ENCODE measurements at places on chromosomes 16 and 17. TPM values are rescaled to one million over a fixed set of nuclear protein-coding genes. Genes with fewer than 3 reads are reported as not detected.

The KRT36 gene
- total RNA-seq: not detected

The SKAP1 gene
- total RNA-seq: 0.70 TPM

The CDYL2 gene
- total RNA-seq: 2.9 TPM

The SHISA9 gene
- 0.24 TPM for total RNA-seq

The NPIPB6 gene
- total RNA-seq: 0.48 TPM

The RASD1 gene
- total RNA-seq: 39.8 TPM

The KRT25 gene
- not detected for total RNA-seq

The ITGAL gene
- total RNA-seq: 1.5 TPM

The C17orf67 gene
- 1.1 TPM for total RNA-seq

The LPCAT2 gene
- 9.6 TPM for total RNA-seq

The BMERB1 gene
- 71.8 TPM for total RNA-seq

The KCNJ2 gene
- 47.1 TPM for total RNA-seq

The DEXI gene
- total RNA-seq: 112 TPM

The NPIPA3 gene
- total RNA-seq: 0.65 TPM

The CD300H gene
- total RNA-seq: not detected

The HOXB7 gene
- 0.22 TPM for total RNA-seq

The TBC1D3I gene
- 0.30 TPM for total RNA-seq

The GPRC5B gene
- total RNA-seq: 83.7 TPM

The TMC8 gene
- total RNA-seq: 1.6 TPM

The FBXL16 gene
- total RNA-seq: not detected

The OR2C1 gene
- total RNA-seq: not detected

The CHRNE gene
- 0.30 TPM for total RNA-seq

The MYH13 gene
- total RNA-seq: not detected

The SEPTIN12 gene
- not detected for total RNA-seq

The EIF3CL gene
- 24.7 TPM for total RNA-seq

The SPN gene
- 0.91 TPM for total RNA-seq

The RCVRN gene
- not detected for total RNA-seq

The HOXB9 gene
- total RNA-seq: not detected

The MEIOB gene
- not detected for total RNA-seq

The ZNF747 gene
- total RNA-seq: 8.0 TPM

The CIBAR2 gene
- not detected for total RNA-seq

The RAPGEFL1 gene
- 2.7 TPM for total RNA-seq

The TNP2 gene
- total RNA-seq: not detected

The CXCL16 gene
- total RNA-seq: 2.7 TPM

The FOXL1 gene
- total RNA-seq: 0.75 TPM

The MRM1 gene
- 8.3 TPM for total RNA-seq
